ENCODE measurements at places on chromosomes 7 and 10. TPM values are rescaled to one million over a fixed set of nuclear protein-coding genes. Genes with fewer than 3 reads are reported as not detected.

- DNase-seq: peak; percentile 60
- H3K36me3 ChIP-seq: peaks cover 10% of the 10 kb centered on the region
- no peak overlapping the region for H3K4me3 ChIP-seq
- peak overlapping the region; percentile 70 for H3K27ac ChIP-seq
These were observed 130.2 kb downstream of the LRRC4 start for GRCh38 chr7:127900732-127901685.

DNA sequence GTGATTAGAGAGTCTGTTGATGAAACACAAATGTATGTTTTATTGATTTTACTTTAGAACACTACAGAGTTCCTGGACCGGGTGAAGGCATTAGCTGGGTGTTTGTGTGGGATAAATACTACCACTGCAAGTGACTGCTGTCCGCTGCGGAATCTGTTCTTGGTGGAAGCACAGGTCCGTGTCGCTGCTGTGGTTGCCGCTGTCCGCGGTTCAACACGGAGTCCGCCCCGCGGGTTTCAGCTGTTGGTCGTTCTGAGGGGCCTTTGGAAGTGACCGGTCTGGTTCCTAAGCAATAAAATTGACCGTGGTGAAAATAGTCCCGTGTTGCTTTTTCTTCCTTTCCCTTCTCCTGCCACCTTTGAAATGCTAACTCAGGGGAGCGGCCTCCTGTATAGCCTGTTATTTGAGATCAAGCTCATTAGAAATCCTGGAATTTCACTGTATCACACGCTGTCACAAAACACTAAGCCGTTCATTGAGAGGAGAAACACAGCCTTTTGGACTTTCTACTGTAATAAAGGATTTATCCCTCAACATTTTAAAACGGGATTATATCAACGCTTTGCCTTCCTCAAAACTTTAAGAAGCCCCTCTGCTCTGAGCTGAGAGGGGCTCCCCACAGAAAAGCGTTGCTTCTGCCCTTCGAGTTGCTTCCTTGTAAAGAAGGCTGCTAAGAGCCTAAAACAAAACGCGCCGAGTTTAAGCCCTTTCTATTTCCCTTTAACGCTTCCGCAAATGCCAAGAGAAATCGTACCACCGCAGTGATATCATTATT lies 2.6 kb downstream of the NKX6-2 start:
- no peak overlapping the region for H3K4me3 ChIP-seq
- no peaks in the 10 kb centered on the region for H3K4me1 ChIP-seq
- no peak for DNase-seq
- H3K36me3 ChIP-seq: no peaks in the 10 kb centered on the region

DNA sequence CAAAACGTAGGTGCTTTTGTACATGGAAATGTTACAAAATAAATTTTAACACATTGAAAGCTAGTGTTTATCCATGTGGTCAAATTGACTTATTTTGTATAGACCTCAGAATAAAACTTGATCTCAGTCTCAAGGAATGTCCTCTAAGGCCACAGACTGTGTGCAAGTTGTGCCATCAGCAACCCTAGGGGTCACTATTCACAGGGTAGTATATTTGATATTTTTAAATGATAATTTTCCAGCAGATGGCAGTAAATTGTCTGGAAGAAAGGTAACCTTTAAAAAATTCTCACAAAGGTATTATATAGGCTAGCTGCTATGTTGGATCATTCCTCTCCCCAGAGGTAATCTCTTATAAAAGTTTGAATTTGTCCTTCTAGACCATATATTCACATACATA lies 12.9 kb upstream of the SNX10 start:
- no peak overlapping the region for H3K27ac ChIP-seq
- H3K27me3 ChIP-seq: no peaks in the 10 kb centered on the region
- H3K4me1 ChIP-seq: no peaks in the 10 kb centered on the region

- no peaks in the 10 kb centered on the region for H3K36me3 ChIP-seq
- H3K4me3 ChIP-seq: no peak overlapping the region
- H3K4me1 ChIP-seq: no peaks in the 10 kb centered on the region
- H3K27me3 ChIP-seq: peaks cover 8% of the 10 kb centered on the region
- DNase-seq: no peak
These were observed 3.1 kb downstream of the JCAD start for GRCh38 chr10:30056281-30056680.

- DNase-seq: no peak
- H3K4me1 ChIP-seq: no peaks in the 10 kb centered on the region
- H3K27me3 ChIP-seq: no peaks in the 10 kb centered on the region
- no peak overlapping the region for H3K27ac ChIP-seq
- no peak overlapping the region for H3K4me3 ChIP-seq
These were observed 29.6 kb downstream of the GOLGA7B start for GRCh38 chr10:97879241-97879640.

The NPC1L1 gene
- not detected for polyA plus RNA-seq

The IFRD1 gene
- 20.6 TPM for polyA plus RNA-seq

Data from GM12878 (cell line).